ENCODE measurements at places on chromosomes 1 and 21.

GRCh38 chr1:218164111-218164929 lies 120.8 kb upstream of the RRP15 start:
- no peaks in the 10 kb centered on the region for H3K36me3 ChIP-seq
- H3K4me1 ChIP-seq: peaks cover 5% of the 10 kb centered on the region
- H3K4me3 ChIP-seq: peak overlapping the region; percentile 64
- peaks cover 26% of the 10 kb centered on the region for H3K27me3 ChIP-seq

DNA sequence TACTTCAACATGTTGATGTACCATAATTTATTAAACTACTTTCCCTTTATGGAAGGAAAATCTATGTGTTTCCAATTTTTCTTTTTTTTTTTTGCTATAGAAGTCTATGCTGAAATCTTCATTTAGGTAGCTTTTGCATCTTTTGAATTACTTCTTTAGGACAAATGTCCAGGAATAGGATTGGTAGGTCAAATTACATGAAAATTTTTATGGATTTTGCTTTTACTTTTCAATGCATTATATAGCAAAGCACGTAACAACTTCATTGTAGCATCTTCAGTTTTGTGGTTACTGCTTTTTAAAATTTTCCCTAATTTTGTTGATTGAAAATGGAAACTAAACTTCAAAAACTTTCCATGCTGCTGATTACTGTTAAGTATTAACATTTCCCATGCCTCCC lies 12.0 kb upstream of the PLA2G2C start:
- H3K27me3 ChIP-seq: no peaks in the 10 kb centered on the region
- no peak overlapping the region for H3K27ac ChIP-seq
- no peaks in the 10 kb centered on the region for H3K4me1 ChIP-seq
- H3K4me3 ChIP-seq: no peak overlapping the region
- no peaks in the 10 kb centered on the region for H3K36me3 ChIP-seq

GRCh38 chr21:26100573-26100972 lies 70.0 kb downstream of the APP start:
- no peaks in the 10 kb centered on the region for H3K36me3 ChIP-seq
- H3K4me3 ChIP-seq: no peak overlapping the region
- H3K27me3 ChIP-seq: no peaks in the 10 kb centered on the region

- no peaks in the 10 kb centered on the region for H3K4me1 ChIP-seq
- no peaks in the 10 kb centered on the region for H3K27me3 ChIP-seq
- peaks cover 29% of the 10 kb centered on the region for H3K36me3 ChIP-seq
Measured at GRCh38 chr21:42575111-42575510, 61.5 kb downstream of the SLC37A1 start.

DNA sequence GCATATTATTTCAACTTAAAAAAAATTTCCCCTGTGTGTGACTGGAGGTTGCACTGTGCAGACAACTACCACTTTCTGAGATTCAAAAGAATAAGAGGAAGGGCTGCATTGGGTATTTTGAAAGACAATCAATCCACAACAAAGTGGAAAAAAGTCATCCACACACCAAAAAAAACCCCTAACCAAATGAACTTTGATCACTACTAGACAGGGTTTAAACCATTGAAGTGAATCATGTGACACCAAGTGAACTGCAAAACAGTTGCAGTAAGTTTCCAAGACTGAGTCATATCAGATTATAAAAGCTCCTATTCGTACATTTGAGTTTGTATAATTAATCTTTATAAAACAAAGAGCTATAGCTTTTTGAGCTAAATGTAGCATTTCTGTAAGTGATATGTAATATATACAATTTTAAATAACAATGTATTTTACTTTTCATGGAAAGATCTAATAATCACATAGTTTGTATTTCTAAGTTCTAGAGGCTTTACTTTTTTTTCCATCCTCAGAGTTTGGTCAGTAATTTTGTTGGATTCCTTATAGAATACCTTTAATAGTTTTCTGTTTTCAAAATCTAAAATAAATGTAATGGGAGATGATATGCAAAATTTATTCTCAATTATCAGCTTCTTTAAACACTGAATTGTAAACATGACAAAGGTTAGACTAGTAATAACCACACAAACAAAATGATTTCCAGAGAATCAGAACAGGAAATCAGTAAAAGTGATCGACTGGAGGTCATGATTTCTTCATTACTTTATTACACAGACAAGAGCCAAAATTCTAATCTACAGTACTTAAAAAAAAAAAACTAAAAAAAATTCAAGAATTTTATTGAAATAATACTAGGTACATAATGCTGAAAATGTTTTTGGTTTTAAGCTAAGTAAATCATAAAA lies 50.5 kb upstream of the GFI1 start:
- no peak overlapping the region for H3K27ac ChIP-seq
- no peaks in the 10 kb centered on the region for H3K27me3 ChIP-seq
- DNase-seq: no peak

DNA sequence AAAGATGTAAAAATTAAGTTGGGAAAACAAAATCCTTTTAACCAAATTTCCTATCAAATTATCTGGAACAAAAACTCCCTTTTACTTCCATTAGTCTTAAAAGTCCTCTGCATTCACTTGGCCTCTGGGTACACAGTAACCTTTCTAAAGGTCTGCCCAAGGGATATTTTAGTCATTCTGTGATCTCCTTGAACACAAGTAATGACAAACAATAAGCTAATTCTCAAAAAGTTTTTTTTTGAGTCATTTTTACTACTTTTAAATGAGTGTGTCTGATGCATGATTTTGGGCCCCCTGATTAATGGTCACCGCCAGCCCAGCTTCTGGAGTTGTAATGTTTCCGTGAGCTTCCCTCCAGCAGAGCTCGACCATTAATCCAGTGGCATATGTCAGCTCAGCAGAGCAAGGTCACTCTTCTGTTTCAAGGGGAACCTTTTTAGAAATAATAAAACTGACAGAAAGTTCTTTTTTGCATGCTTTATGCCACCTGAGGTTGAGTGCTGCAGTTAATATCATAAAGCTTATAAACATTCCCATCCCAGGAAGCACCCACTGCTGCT lies 14.3 kb downstream of the SAMSN1 start:
- DNase-seq: no peak
- H3K4me3 ChIP-seq: no peak overlapping the region
- no peak overlapping the region for H3K27ac ChIP-seq
- H3K36me3 ChIP-seq: no peaks in the 10 kb centered on the region
- H3K27me3 ChIP-seq: no peaks in the 10 kb centered on the region

GRCh38 chr1:19398309-19398760 lies 86.2 kb downstream of the SLC66A1 start:
- peaks cover 51% of the 10 kb centered on the region for H3K4me1 ChIP-seq
- no peaks in the 10 kb centered on the region for H3K27me3 ChIP-seq
- no peak overlapping the region for H3K4me3 ChIP-seq
- H3K36me3 ChIP-seq: peaks cover 3% of the 10 kb centered on the region
- DNase-seq: peak; percentile 87
- peak overlapping the region; percentile 66 for H3K27ac ChIP-seq

- DNase-seq: no peak
- no peak overlapping the region for H3K27ac ChIP-seq
- no peaks in the 10 kb centered on the region for H3K27me3 ChIP-seq
- no peaks in the 10 kb centered on the region for H3K4me1 ChIP-seq
- H3K4me3 ChIP-seq: no peak overlapping the region
Measured at GRCh38 chr1:105398909-105399308, 1649.2 kb downstream of the AMY1C start.

DNA sequence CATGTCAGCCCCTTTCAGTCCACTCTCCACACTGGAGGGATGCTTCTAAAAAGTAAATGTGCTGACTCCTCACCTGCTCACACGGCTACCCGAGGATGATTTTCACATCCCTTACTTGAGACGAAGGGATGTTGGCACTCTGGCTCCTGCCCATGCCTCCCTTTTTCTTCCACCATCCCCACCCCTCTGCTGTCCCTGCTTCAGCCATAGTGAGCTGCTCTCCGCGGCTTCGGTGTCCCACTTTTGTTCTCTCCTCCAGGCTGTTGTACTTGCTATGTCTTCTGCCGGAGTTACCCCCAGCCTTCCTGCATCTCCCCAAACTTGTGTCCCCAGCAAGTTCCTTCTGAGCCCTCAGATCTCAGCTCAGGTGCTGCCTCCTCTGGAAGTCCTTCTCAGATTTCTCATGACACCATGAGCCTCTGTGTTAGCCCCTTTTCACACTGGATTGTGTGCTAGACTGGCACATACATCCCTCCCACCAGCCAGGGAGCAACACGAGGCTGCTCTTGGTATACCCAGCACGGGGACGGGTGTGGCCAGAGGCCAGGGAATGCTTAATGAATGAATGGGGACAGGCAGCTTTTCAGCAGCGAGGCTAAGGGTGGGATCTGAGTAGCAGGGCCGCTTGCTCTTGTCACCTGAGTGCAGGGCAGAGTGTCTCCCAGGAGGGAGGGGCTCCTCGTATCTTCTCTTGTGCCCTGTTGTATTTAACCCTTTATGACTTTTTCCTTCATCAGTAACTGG lies 1.3 kb downstream of the ACOT11 start:
- H3K27me3 ChIP-seq: no peaks in the 10 kb centered on the region
- H3K4me3 ChIP-seq: no peak overlapping the region
- H3K36me3 ChIP-seq: no peaks in the 10 kb centered on the region

DNA sequence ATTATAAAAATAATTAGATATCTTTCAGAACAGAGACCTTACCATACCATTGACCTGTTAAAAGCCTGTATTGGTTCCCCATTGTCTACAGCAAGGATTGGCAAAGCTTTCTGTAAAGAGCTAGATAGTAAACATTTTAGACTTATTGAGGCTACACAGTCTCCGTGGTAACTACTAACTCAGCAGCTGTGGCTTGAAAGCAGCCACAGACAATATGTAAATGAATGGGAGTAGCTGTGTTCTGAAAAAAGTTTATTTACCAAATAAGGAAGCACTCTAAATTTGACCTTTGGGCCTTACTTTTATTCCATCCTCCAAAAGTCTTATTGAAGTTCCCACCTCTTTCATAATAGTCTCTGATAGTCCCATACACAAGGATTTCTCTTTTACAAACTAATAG lies 39.7 kb downstream of the NUP210L start:
- no peaks in the 10 kb centered on the region for H3K4me1 ChIP-seq
- H3K36me3 ChIP-seq: no peaks in the 10 kb centered on the region
- H3K27ac ChIP-seq: no peak overlapping the region
- H3K27me3 ChIP-seq: no peaks in the 10 kb centered on the region
- DNase-seq: no peak
- no peak overlapping the region for H3K4me3 ChIP-seq

DNA sequence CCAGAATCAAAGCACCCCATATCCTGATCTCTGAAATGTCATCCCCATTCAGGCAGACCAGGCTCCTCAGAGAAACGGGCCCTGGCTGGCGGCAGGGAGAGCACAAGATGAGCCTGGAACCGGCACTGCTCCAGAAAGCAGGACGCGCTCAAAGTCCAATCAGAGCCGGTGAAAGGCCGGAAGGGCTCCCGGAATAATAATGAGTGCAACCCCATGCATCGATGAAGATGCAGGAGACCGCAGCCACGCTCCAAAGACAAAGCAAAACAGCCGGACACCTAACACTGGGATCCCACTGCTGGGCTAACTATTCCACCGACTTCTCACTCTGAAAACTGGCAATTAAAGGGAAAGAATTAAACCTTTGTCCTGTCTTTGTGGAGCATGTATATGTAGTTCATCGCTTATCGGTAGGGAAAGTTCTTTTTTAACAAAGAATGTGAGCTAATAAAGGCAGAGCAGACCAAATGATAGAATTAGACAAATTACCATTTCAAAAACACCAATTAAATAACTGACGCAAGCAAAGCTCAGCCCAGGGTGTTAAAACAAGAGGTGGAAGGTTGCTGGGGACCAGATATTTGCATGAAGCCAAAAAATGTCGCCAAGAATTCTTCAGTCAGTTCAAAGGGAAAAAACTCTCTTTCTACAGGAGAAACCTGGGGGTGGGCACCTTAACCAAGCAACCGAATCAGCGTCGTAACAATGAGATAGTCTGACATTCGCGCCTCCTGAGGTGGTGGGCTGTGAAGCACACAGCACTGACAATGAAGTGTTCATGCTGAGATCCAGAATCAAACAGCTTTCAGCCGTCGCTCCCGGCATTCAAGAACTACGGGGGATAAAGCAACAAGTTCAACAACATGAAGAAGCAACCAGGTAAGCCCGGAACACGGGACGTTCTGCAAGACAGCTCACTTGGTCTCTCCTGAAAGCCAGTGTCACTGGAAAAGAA lies 95.2 kb downstream of the NPHP4 start:
- H3K27me3 ChIP-seq: no peaks in the 10 kb centered on the region
- no peaks in the 10 kb centered on the region for H3K4me1 ChIP-seq
- peak; percentile 7 for DNase-seq
- no peak overlapping the region for H3K4me3 ChIP-seq

DNA sequence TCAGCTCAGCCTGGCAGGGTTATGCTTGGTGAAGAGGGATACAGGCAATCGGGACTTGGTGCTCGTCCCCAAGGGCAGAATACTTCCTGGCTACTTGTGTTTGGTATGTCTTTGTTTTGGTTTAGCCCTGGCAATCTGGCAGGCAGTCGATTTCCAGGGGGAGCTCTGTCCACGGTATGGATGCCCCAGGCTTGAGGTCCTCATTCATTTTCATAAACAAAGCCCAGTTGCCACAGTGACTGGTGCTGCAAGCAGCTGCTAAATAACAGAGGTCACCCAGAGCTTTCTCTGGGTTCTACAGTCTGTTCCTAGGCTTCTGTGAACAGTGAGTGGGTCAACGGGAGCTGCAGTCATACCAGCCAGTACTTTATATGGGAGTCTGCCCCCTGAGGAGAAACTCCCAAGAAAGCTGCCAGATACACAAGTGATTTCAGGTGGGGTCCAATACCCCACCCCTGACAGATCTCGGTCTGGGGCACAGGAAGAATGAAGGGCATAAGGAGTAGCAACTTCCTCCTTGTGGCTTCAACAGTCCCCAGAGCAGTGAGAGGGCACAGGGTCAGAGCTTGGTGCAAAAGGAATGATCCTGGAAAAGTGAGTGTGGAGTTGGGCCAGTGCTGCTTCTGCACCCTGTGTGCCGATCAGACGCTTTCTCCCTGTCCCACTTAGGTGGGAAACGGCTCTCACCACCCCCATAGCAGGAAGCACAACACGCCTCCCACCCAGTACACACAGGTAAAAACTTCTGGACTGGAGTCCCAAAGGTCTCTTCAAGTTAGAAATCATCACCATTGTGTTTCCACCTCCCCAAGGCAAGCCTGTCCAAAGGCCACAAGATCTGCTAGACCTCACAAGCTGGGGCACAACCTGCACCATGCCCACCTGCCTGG lies 55.5 kb downstream of the TGFBR3 start:
- H3K27ac ChIP-seq: no peak overlapping the region
- no peak overlapping the region for H3K4me3 ChIP-seq
- no peaks in the 10 kb centered on the region for H3K27me3 ChIP-seq
- peaks cover 3% of the 10 kb centered on the region for H3K4me1 ChIP-seq
- H3K36me3 ChIP-seq: no peaks in the 10 kb centered on the region

GRCh38 chr1:236568285-236568894 lies 35.9 kb downstream of the HEATR1 start:
- peaks cover 5% of the 10 kb centered on the region for H3K4me1 ChIP-seq
- no peak overlapping the region for H3K4me3 ChIP-seq
- DNase-seq: no peak
- H3K27ac ChIP-seq: no peak overlapping the region
- no peaks in the 10 kb centered on the region for H3K27me3 ChIP-seq

DNA sequence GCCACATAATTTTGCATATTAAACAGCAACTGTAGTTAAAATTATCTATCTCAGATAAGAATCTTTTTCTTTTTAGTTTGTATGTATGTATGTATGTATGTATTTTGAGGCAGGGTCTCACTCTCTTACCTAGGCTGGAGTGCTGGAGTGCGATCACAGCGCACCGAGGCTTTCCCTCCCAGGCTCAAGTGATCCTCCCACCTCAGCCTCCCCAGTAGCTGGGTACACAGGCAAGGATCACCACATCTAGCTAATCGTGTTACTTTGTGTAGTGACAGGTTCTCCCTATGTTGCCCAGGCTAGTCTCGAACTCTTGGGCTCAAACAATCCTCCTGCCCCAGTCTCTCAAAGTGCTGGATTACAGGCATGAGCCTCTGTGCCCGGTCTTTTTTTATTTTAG lies 30.5 kb upstream of the PUM1 start:
- H3K36me3 ChIP-seq: no peaks in the 10 kb centered on the region
- H3K27me3 ChIP-seq: no peaks in the 10 kb centered on the region
- H3K4me3 ChIP-seq: no peak overlapping the region
- H3K27ac ChIP-seq: no peak overlapping the region

Data from trophoblast cell (in vitro differentiated cells and primary cell).